ENCODE measurements at places on chromosomes 7 and 10.

DNA sequence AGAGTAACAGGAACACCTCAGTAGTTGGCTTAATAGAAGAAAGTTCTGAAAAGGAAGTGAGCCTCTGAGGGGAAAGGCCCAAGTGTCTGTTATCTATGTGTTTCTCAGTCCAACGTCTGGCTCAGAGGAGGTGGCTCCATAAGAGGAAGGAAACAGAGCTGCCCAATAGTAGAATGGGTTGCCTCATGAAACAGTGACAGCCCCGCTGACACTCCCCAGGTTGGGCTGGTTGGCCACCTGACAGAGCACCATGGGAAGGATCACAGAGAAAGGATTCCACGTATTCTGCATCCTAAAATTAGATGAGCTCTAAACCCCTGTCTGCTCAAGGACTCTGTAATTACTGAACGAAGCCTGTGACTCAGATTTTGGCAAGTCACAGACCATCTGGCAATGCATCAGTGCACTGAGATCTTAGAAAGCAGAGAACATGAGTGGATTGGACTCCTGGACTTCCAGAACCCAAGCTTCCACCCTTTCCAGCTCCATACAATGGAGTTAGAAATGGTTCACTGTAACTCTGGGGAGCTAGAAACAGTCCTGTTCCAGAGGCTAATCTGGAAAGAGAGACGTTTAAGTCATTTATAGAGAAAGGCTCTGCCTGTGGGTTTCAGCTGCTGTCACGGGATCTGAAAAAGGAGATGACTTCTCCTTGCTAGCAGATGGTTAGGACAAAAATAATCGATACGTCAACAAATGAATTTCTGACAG is 2.9 kb downstream of the PKD2L1 start:
- DNase-seq = no peak

- no peak for DNase-seq
Observed at GRCh38 chr7:43217055-43217454, 104.6 kb downstream of the HECW1 start.

- no peak for DNase-seq
Observed at GRCh38 chr7:149489391-149490024, 8.1 kb downstream of the ZNF746 start.

DNA sequence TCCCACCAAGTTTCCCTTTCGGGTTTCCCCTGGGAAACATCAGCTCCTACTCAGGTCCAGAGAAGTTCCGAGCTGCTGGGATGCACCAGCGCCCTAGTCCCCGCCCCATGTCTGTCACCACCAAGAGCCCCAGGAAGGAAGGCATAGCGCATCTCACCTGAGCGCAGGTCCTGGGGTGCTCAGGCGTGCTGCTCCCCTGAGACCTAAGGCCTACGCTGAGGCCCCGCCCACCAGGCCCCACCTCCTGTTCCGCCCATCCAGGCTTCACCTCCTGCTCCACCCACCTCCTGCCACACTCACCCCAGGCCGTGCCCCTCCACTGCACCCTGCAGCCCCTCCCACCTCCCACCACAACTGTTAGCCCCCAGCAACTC is 1.2 kb upstream of the TFR2 start:
- no peak for DNase-seq

DNA sequence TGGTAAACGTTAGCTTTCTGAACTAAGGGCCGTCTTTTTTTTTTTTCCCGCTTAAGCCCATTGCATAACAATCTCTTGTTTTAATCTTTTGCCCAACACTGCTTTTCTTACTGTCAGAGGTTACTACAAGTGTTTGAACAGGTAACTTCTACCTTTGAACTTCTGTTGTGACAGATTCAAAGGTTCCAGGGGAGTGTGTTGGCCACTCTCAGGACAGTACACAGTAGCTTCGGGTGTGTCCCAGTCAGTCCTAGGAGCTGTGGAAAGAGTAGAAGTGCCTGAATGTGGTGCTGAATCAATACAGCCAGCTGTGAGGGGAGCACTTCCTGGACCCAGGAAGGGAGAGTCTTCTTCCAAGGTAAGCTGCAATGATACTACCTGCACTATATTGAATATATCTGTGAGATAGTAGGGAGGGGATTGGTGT is at the start of gene ACSL5:
Gene ACSL5 (plus strand): TSS at position 205 of the 427 bp plus-strand sequence. CDS start 20,831 bp downstream, outside the sequence.
- DNase-seq = no peak

- peak; percentile 19 for DNase-seq
Observed at GRCh38 chr10:108911814-108912541, 1011.3 kb downstream of the XPNPEP1 start.

GRCh38 chr10:62038609-62039190 is 137.2 kb downstream of the ARID5B start:
- peak; percentile 62 for DNase-seq

DNA sequence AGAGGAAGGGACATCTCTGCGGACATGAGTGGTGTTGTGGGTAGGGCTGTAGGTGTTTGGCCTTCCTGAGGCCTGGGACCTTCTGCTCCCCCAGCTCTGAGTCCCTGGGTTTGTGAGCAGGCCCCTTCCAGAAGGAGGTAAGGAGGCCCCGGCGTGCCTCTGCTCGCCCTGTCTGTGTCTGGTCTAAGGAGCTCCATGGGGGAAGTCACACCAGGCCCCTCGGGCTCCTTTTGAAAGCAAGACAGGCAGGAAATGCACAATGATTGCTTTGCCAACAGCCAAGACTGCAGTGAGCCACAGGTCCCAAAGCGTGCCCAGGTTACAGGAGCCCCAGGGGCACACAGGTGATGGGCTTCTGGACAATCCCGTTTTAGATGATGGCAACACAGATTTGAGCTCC is 89.5 kb downstream of the FAM53B start:
- DNase-seq = peak; percentile 77

GRCh38 chr10:75202321-75203045 is 8.1 kb upstream of the VDAC2 start:
- no peak for DNase-seq

DNA sequence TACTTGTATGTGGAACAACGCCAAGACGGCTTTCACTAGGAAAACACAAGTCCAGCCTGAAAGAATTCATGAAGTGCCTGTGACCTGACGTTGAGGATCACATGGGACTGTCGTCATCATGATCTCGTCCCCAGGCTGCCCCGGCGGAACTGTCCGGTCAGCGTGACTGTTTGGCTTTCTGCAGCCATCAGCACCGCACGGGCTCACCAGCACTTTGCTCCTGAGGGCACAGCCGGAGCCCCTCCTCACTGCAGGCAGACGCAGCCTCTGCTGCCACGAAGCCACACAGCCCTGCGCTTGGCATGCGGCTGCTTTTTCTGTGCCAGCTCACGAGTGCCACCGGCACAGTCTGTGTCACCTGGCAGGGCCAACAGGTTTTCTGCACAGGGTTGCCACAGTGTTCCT is 9.4 kb upstream of the GET4 start:
- DNase-seq = no peak

DNA sequence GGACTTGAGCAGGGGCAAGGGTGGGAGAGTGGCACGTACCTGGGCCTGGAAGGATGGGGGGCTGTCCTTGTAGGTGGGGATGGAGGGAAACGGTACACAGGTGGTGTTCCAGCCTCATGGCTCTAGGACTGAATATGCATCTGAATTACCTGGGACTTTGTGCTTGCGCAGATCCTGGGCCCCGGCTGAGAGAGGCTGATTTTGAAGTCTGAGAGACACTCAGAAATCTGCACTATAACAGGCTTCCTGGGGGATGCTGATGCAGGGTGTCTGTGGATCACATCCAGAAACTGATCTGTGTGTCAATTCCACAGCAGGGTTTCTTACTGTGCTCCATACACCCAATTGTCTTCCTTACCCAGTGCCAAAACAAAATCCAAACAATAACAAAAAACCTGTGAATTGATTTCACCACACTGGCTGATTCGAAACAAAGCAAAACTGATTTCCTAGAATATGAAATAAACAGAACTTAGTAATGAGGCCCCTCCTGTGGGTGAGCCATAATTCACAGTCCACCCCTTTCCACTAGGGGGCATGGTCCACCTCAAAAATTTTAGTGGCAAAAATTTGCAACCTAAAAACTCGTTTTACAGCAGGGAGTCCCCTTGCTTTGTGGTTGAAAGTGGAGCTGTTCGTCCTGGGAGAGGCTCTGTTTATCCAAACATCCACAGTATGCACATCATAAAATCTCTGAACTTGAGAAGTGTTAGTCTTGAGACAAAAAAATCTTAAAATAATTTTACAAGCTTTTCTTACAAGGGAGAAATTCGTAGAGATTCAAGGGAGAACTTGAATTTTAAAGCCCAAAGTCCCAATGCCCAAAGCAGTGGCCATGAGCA is 32.0 kb upstream of the PLEKHA1 start:
- no peak for DNase-seq

DNA sequence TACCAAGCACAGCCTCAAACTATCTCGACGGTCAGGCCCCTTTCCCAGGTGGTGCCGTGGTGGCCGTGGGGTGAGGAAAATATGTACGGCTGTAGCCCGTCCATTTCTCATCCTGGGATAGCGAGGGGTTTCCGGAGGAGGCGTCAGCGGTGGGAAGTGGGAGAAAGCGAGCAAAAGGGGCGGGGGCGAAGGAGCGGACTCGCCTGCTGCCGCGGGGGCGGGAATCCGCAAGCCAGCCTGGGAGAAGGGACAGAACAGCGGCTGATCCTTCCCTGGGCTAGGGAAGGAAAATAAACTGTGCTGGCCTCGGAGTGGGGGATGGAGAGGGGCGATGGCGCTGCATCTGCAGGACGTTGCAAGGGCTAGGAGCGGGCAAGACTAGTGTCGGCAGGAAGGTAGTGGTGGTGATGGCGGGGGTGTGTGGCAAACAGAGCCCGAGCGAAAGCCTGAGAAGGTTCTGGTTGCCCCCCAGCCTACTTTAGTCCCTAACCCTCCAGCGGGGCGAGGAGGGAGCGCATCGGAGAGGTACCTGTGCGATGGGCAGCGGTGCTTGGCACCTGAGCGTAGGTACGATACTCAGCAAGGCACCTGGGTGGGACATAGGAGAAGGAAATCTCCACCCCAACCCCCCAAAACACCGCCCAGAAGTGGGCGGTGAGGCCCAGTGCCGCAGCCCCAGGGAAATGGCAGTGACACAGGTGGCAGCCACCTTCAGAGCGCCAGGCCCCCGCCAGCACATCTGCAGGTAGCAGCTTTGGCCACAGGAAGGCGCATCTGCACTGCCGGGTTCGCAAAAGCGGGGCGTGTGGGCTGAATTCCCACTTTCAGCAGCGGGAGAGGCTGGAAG is 49.9 kb upstream of the STEAP1B start:
- DNase-seq = peak; percentile 25

GRCh38 chr10:66678521-66678920 is 247.3 kb upstream of the LRRTM3 start:
- DNase-seq = no peak

- no peak for DNase-seq
Observed at GRCh38 chr10:79090134-79090803, 21.5 kb downstream of the ZMIZ1 start.

GRCh38 chr7:157903710-157904109 is 566.9 kb downstream of the DNAJB6 start:
- no peak for DNase-seq

DNA sequence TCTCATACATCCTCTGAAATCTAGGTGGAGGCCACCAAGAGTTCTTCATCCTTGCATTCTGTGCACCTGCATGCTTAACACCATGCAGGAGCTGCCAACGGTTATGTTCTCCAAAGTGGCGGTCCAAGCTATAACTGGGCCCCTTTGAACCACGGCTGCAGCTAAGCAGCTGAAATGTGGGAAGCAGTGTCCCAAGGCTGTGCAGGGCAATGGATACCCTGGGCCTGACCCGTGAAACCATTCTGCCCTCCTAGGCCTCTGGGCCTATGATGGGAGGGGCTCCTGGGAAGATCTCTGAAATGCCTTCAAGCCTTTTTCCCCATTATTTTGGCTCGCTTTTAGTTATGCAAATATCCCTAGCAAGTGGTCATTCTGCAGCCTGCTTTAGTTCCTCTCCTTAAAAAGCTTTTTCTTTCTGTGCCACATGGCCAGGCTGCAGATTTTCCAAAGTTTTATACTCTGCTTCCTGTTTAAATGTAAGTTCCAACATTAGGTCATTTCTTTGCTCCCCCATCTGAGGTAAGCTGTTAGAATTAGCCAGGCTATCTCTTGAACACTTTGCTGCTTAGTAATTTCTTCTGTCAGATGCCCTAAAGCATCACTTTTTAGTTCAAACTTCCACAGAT is 7.7 kb upstream of the GTPBP4 start:
- DNase-seq = no peak

DNA sequence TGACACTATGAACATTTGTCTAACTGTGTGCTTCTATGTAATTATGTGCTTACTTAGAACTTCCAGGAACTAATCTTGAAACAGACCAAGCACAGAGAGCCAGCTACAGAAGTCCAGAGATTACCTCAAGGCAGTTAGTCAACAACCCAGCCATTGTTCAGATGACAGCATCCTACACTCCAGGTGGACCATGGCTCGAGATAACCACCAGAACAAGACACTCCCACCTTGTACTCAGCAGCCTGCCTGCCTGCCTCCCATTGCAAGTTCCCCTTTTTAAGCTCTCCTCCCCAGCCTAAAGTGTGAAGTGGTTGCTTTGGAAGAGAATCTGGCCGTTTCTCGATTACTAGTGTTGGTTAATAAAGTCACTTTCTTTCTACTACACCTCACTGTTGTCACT is 1080.6 kb upstream of the LRRN3 start:
- DNase-seq = no peak

GRCh38 chr7:108329514-108329913 is 126.7 kb downstream of the NRCAM start:
- DNase-seq = no peak

DNA sequence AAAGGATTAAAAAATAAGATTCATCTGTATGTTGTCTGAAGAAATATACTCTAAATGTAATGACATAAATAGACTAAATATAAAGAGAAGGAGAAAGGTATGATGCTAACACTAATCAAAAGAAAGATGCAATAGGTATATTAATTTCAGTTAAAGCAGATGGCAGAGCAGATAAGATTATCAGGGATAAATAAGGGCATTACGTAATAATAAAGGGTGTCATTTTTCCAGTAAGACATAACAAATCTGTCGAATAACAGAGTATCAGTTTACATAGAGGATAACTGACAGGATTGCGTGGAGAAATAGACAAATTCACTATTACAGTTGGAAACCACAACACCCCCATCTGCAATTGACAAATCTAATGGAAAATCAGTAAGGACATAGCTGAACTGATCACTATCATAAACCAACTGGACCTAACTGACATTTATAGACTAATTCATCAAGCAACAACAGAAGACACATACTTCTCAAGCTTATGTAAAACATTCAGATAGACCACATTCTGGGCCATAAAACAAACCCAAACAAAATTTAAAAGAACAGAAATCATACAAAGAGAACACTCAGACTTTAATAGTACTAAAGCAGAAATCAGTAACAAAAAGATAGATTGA is 384.1 kb upstream of the COBL start:
- no peak for DNase-seq

- DNase-seq = no peak
Observed at GRCh38 chr7:103821092-103821491, 168.4 kb downstream of the RELN start.

GRCh38 chr7:25429731-25430130 is 201.4 kb upstream of the NPVF start:
- DNase-seq = no peak

DNA sequence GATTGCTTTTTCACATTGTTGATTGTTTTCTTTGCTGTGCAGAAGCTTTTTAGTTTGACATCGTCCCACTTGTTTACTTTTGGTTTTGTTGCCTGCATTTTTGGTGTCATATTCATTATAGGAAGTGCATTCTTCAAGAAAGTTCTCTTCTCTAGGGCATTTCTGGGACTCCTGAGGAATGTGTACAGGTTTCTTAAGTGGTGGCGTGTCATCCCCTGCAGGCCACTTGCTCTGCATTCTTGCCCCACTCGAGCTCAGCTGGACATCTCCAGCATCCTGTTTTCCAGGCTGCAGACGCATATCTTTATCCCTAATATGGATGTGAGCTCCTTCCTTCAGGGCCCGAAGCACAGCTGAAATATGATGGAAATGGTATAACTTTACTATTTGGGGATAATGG is 255.6 kb upstream of the HABP2 start:
- peak; percentile 9 for DNase-seq

- no peak for DNase-seq
Observed at GRCh38 chr7:38171623-38172391, 6.2 kb upstream of the STARD3NL start.

Measured in foreskin keratinocyte (primary cell).